Mucosa of gallbladder (tissue), 1 donor: ENCODE measurements at places on chromosomes 11 and 22.

DNA sequence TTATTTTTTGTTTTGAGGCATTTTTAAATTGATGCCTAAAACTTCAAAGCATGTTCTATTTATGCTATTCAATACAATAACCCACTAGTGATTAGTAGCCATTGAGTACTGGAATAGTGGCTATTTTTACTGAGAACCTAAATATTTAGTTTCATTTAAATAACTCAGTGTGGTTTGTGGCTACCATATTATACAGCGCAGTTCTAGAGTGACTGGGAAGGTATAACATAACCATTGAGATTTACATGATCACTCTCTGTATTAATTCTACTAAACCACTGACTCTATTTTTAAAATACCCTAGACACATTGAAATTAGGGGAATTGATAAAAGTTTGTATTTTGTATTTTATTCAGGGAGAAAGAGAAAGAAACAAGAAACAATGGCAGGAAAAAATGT lies 441.2 kb downstream of the CNTN5 start:
- no peak for DNase-seq

DNA sequence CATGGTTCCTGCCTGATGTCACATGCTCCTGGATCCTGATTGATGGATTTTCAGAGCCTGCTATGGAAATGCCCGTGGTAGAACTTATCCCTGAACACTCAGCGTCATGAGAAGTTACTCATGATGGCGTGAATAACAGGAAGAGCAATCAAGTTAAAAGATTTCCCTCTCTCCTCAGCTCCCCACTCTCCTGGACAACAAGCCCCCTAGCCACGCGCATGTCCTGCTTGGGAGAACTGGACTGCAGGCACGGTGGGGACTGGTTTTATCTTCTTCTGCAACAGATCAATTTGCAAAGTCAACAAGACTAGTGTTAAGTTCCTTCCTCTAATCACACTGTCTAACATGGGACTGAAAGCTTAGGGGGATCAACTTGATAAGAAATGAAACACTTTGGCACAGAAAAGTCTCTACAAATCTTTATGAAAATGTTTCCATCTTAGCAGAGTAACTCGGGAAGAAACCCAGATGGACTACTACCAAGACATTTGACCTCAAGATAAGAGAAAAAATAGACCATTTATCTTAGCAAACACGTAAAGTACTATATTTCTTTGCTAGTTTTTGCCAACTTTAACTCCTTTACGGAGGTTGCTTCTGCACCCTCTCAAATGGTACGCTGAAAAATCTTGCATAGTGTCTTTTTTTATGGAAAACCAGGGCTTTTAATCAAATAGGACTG lies 27.6 kb downstream of the POU2AF1 start:
- DNase-seq, result no peak

GRCh38 chr11:113447621-113448315 lies 27.4 kb downstream of the DRD2 start:
- no peak for DNase-seq

DNA sequence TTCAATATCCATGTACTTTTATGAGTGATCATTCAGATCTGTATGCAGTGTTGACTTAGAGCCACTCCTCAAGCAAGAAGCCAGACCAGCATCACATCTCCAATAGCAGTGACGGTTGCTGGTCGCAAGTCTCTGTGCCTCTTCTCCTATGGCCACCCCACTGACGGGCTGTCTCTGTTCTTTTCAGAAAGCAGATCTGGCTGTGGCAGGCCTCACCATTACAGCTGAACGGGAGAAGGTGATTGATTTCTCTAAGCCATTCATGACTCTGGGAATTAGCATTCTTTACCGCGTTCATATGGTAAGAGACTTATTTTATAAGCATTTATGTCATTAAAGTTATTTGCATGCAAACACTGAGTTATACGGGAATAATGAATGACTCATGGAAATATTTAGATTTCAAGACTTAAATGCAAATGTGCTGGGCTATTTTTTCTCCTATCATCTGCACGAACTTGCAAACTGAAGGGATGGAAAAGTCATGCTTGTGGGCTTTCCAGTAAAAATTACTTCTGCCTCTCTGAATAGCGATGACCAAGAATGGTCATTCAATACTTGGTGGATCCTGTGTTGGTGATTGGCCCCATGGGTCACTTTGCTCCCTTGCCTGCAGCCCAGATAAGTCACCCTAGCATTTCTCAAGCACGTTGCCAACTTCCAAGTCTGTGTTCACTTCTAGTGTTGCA lies 83.6 kb upstream of the TBCEL start:
- DNase-seq, result no peak

GRCh38 chr11:18615628-18616392 lies 16.2 kb downstream of the MISFA start:
- DNase-seq, result no peak

DNA sequence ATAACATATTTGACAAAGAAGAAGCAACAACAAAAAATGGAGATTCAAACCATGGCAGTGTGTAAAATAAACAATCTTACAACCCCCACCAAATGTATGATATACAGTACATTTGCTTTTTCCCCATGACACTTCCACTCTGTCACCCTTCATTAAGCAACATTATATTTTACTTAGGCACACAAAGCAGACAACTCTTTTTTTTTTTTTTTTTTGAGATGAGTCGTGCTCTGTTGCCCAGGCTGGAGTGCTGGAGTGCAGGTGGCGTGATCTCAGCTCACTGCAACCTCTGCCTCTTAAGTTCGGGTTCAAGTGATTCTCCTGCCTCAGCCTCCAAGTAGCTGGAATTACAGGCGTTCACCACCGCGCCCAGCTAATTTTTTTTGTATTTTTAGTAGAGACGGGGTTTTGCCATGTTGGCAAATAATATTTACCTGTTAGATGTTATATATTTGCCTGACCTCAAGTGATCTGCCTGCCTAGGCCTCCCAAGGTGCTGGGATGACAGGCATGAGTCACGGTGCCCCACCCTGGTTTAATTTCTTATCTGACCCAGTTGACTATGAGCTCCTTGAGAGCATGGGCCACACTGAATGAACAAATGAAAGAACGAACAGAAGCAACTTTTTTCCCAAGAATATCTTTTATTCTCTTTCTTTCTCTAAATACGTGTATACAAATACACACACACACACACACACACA lies 5.5 kb upstream of the PCF11 start:
- DNase-seq, result peak; percentile 57

GRCh38 chr11:68141246-68142027 lies 20.2 kb upstream of the CHKA start:
- DNase-seq, result no peak

- DNase-seq, result no peak
Observed at GRCh38 chr11:15968461-15969130, 387.8 kb downstream of the SOX6 start.
